Natural killer cell (primary cell): ENCODE measurements at places on chromosomes 12 and 14. TPM values are rescaled to one million over a fixed set of nuclear protein-coding genes. Genes with fewer than 3 reads are reported as not detected.
A peak's percentile ranks its signal among the peaks of the same experiment; 100 is the strongest.

GRCh38 chr12:48419116-48419935 is 53.0 kb upstream of the ANP32D start:
- no peak overlapping the region for H3K27ac ChIP-seq
- no peaks in the 10 kb centered on the region for H3K36me3 ChIP-seq
- H3K27me3 ChIP-seq, result no peaks in the 10 kb centered on the region
- no peaks in the 10 kb centered on the region for H3K4me1 ChIP-seq
- no peak for DNase-seq
- no peak overlapping the region for H3K4me3 ChIP-seq

DNA sequence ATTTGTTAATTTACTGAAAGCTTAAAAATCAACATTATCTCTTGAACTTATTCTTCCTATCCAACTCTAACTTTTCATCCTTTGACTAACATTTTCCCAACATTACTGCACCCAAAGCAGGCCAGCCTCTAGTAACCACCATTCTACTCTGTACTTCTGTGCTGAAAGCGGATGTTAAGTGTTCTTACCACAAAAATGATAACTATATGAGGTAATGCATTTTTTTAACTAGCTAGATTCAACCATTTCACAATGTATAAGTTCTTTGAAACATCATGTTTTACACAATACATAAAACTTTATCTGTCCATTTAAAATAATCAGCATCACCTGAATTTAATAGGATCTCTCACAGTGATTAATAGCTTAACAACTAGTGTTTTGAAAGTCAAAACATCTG is 468.5 kb upstream of the MGAT4C start:
- no peak overlapping the region for H3K27ac ChIP-seq
- no peak overlapping the region for H3K4me3 ChIP-seq
- no peaks in the 10 kb centered on the region for H3K27me3 ChIP-seq

GRCh38 chr12:97758586-97758985 is 296.0 kb downstream of the RMST start:
- DNase-seq, result no peak
- H3K36me3 ChIP-seq, result no peaks in the 10 kb centered on the region
- no peaks in the 10 kb centered on the region for H3K4me1 ChIP-seq
- H3K4me3 ChIP-seq, result no peak overlapping the region
- H3K27ac ChIP-seq, result no peak overlapping the region

DAO gene
- total RNA-seq, result not detected

DNA sequence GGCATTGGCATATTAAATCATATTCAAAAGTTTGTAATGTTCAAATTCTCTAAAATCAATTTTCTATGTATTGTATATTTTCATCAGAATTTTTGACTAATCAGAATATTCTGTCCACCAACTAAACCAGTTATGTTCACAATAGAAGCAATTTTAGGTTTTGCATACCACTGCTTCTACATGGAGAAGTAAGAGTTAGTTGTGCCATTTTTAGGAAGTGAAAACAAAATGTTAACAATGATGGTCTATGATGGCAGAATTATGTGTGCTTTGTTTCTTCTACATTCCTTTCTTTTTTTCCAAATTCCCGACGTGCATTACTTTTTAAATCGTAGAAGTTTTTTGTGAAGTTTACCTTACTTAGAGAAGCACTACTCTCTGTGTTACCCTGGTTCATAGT is 29.5 kb downstream of the ABHD12B start:
- no peaks in the 10 kb centered on the region for H3K27me3 ChIP-seq
- no peak overlapping the region for H3K4me3 ChIP-seq
- no peak overlapping the region for H3K27ac ChIP-seq

DNA sequence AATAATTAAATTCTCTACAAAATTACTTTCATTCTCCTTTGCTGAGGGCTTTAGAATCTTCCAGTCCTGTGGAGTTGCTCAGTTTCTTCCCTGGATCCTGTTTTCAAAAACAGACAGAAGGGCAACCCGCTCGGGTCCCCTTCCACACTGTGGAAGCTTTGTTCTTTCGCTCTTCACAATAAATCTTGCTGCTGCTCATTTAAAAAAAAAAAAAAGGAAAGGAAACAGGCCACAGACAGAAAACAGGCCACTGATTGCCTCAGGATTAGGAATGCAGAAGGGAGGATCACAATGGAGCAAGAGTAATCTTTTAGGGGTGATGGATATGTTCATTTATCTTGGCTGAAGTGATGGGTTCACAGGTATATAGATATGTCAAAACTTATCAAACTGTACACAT is 29.5 kb upstream of the HIGD1C start:
- no peak overlapping the region for H3K4me3 ChIP-seq
- H3K36me3 ChIP-seq, result no peaks in the 10 kb centered on the region
- no peak for DNase-seq
- H3K4me1 ChIP-seq, result peaks cover 22% of the 10 kb centered on the region

IRAK3 gene
- 9.2 TPM for total RNA-seq

DNA sequence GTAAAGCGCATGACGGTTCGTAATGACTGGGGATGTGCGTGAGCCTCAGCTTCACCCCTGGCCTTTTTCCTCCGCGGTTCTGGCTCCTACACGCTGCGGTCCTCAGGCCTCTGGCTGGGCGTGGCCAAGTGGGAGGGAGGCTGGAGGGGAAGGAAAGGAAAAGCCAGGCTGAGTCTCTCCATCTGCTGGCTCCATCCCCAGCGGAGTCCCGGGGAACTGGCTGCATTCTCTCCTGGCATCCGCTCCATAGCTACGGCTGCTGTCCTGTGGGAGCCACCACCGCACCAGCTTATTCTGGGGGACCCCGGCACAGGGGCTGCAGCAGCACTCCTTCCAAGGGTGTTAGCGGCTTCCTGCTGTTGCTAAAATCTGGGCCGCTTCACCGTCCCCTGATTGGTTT is 68.2 kb upstream of the SLC24A4 start:
- no peak overlapping the region for H3K27ac ChIP-seq
- no peaks in the 10 kb centered on the region for H3K36me3 ChIP-seq
- peaks cover 19% of the 10 kb centered on the region for H3K4me1 ChIP-seq
- DNase-seq, result no peak

- no peak for DNase-seq
- peaks cover 6% of the 10 kb centered on the region for H3K27me3 ChIP-seq
- H3K36me3 ChIP-seq, result no peaks in the 10 kb centered on the region
- H3K27ac ChIP-seq, result no peak overlapping the region
Observed at GRCh38 chr12:2749580-2749979, 45.2 kb upstream of the FKBP4 start.

IKZF4 gene
- 5.5 TPM for total RNA-seq

- H3K36me3 ChIP-seq, result no peaks in the 10 kb centered on the region
- H3K27ac ChIP-seq, result no peak overlapping the region
- H3K4me3 ChIP-seq, result no peak overlapping the region
- H3K27me3 ChIP-seq, result no peaks in the 10 kb centered on the region
- DNase-seq, result no peak
- H3K4me1 ChIP-seq, result no peaks in the 10 kb centered on the region
Observed at GRCh38 chr14:38042322-38042721, 165.4 kb upstream of the SSTR1 start.

DNA sequence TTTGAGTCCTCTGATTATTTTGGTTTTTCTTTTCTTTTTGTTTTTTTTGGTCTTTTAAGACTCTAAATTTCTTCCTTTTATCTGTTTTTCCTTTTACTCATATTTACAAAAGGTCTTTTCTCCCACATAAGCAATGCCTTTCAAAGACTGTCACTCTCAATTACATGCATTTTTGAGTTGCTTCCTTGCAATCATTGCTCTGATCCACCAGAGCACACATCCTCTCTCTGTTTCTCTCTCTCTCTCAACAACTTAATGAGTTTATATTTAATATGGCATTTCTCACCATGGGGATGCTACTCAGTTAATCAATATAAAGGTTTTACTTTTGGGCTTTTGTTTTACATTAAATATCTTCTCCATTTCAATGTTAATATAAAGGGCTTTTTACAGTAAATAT is 62.7 kb upstream of the OR10AD1 start:
- DNase-seq, result no peak
- H3K4me1 ChIP-seq, result no peaks in the 10 kb centered on the region
- no peaks in the 10 kb centered on the region for H3K36me3 ChIP-seq
- peaks cover 3% of the 10 kb centered on the region for H3K27me3 ChIP-seq
- no peak overlapping the region for H3K4me3 ChIP-seq

- H3K36me3 ChIP-seq, result no peaks in the 10 kb centered on the region
- H3K27me3 ChIP-seq, result no peaks in the 10 kb centered on the region
- H3K27ac ChIP-seq, result no peak overlapping the region
- no peak overlapping the region for H3K4me3 ChIP-seq
- H3K4me1 ChIP-seq, result no peaks in the 10 kb centered on the region
Observed at GRCh38 chr14:79513446-79513845, 697.9 kb downstream of the DIO2 start.

SERPINA3 gene
- total RNA-seq, result not detected

DNA sequence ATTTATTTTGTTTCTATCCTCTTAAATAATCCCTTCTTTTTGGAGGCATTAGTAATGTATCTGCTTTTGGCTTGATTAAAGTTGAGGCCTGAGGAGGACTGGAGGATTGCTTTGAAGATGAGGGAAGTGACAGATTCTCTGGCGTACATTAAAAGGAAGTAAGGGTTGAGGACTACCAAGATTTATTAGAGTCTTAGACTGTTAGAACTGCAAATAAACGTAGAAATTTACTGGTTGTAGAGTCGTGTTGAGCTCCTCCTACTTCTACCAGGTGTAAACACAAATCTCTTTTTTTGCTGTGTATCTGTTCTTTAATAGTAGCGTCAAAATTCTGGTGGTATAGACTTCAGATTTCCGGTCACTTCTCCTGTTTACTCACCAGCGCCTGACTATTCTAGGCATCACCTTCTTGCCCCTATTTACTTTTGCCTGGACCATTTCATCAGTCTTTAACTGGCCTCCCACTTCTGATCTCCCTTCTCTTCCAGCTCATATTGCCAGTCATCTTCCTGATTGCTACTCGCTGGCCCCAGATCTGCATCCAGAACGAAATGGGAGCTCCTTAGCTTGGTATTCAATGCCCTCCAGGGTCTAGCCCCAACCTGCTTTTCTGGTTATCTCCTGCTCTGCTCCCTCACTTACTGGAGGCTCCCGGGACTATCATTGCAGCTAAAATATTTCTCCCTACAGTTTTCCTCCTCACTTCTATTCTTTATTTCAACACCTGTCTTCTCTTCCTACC is 8.4 kb upstream of the EID3 start:
- H3K27me3 ChIP-seq, result no peaks in the 10 kb centered on the region
- no peak overlapping the region for H3K27ac ChIP-seq
- H3K4me1 ChIP-seq, result peaks cover 3% of the 10 kb centered on the region
- H3K4me3 ChIP-seq, result no peak overlapping the region
- DNase-seq, result no peak

DNA sequence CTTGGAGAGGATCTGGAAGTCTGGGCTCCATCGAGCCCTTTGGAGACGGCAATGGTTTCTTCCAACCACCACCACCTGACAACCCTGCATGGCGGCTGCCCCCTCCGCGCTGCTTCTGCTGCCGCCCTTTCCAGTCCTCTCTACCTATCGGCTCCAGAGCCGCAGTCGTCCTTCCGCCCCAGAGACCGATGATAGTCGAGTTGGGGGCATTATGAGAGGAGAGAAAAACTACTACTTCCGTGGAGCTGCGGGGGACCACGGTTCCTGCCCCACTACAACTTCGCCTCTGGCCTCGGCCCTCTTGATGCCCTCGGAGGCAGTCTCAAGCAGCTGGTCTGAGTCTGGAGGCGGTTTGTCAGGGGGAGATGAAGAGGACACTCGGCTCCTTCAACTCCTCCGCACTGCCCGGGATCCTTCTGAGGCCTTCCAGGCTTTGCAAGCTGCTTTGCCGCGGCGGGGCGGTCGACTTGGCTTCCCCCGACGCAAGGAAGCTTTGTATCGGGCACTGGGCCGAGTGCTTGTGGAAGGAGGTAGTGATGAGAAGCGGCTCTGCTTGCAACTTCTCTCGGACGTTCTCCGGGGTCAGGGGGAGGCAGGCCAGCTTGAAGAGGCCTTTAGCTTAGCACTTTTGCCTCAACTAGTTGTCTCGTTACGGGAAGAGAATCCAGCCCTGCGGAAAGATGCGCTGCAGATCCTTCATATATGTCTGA is 499 bp downstream of the TOGARAM1 start:
- H3K27ac ChIP-seq, result peak overlapping the region; percentile 93
- DNase-seq, result no peak
- H3K36me3 ChIP-seq, result no peaks in the 10 kb centered on the region
- no peaks in the 10 kb centered on the region for H3K27me3 ChIP-seq

RAB3IP gene
- 6.7 TPM for total RNA-seq

DNA sequence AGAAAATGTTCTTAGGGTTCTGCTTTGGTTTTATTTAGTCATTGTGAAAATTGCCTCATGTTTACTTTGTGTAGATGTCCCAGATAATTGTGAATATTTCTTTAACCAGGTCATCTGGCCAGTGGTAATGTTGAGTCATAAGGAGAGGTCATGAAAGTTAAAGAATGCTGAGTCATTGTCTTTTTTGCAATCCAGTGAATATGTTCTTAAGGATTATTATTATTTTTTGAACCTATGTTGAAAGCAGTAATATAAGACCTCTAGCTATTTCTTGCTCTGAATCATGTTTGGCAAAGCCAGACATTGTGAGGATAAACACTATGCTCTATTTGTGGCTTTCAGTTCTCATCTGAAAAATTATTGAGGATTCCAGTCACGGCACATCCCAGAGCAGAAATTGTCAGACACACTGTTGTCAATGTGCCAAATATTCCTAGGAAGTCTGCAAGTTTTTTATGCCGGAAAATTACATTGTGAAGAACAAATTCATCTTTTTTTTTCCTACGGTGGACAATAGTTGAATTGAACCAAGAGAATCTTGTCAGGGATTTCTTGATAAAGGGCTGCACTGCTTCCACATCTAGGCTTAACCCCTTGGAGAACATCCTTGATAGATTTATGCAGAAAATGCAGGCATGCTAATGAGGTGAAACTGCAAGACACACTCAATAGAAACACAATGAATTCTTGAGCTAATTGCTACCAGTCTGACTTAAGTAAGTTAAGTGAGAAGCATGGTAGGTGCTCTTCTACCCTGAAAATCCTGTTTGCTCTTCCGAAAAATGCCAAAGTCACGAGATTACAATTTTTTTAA is 369.6 kb downstream of the ATP23 start:
- no peaks in the 10 kb centered on the region for H3K27me3 ChIP-seq
- DNase-seq, result no peak
- H3K27ac ChIP-seq, result no peak overlapping the region
- no peaks in the 10 kb centered on the region for H3K4me1 ChIP-seq
- no peaks in the 10 kb centered on the region for H3K36me3 ChIP-seq

PTCSC3 gene
- not detected for total RNA-seq

GRCh38 chr12:49707812-49708147 is 575 bp upstream of the FMNL3 start:
- H3K4me1 ChIP-seq, result peaks cover 38% of the 10 kb centered on the region
- no peak overlapping the region for H3K27ac ChIP-seq
- H3K36me3 ChIP-seq, result no peaks in the 10 kb centered on the region

PLEKHG7 gene
- 0.16 TPM for total RNA-seq

DNA sequence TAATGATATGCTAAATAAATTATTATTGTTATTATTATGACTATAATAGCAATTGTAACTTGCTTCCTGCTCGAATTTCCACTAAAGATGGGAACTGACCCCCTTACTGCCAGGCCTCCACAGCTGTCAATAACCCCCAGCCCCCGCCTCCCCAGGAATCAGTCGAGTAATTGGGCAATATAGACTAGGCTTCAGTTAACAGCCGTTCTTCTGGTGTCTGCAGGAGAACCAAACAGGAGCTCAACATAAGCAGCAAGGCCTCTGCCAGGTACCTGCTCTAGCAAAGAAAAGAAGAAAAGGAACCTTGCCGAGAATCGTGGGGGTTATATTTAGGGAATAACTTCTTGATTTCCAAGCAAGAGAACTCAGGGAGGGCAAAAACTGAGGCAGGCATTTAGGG is 21.8 kb downstream of the HOXC4 start:
- peaks cover 1% of the 10 kb centered on the region for H3K4me1 ChIP-seq
- H3K27ac ChIP-seq, result no peak overlapping the region
- H3K36me3 ChIP-seq, result no peaks in the 10 kb centered on the region
- DNase-seq, result no peak

GRCh38 chr12:12977231-12977630 is 22.8 kb downstream of the HEBP1 start:
- no peaks in the 10 kb centered on the region for H3K4me1 ChIP-seq
- H3K36me3 ChIP-seq, result peaks cover 13% of the 10 kb centered on the region
- no peak overlapping the region for H3K4me3 ChIP-seq
- H3K27me3 ChIP-seq, result no peaks in the 10 kb centered on the region
- no peak for DNase-seq
